ENCODE measurements at places on chromosomes 5 and 9.

- peak; percentile 34 for DNase-seq
Measured at GRCh38 chr5:76583163-76584047, 39.8 kb downstream of the F2RL2 start.

DNA sequence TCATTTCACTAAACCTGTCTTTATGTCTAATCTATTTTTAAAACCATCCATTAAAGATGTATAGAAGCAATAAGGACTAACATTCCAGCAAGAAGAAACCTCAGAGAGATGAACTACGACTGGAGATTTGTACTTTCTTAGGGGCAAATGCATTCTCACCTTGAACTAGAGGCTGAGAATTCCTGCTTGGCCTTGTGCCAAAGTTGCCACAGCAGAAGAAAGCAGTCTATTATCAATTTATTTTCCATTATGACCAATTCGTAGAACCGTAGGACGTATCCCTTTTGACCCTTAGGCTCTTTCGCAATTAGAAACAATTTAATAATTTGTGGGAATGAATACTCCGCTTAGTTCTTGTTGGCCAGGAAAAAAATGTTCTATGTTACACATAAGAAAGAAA, 1647.4 kb upstream of the CDH9 start:
- no peak for DNase-seq

DNA sequence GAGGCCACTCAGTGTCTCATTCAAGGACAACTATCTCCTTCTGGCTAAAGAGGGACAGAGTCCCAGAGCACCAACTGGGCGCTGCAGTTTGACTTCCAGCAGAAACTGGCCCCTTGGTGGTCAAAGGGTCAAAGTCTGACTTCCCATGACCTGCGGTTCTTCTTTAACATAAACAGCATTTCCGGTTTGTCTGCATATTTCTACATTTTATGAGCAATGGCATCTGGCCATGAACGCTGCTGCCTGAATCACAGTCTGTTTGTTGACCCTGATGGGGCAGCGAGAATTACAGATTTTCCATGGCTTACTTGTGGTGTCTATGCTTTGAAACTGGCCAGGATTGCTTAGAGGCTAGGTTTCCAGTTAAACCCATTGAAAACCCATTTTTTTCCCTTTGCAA, 1.3 kb downstream of the TNFSF15 start:
- DNase-seq, result peak; percentile 83

GRCh38 chr5:145598184-145598583, 237.0 kb downstream of the PRELID2 start:
- no peak for DNase-seq

- DNase-seq, result peak; percentile 3
Measured at GRCh38 chr5:74164725-74165235, 475.7 kb downstream of the ENC1 start.

GRCh38 chr5:176360894-176361436, 599 bp downstream of the KIAA1191 start:
- peak; percentile 19 for DNase-seq

GRCh38 chr5:14806456-14806855, 65.1 kb downstream of the ANKH start:
- DNase-seq, result peak; percentile 99

- peak; percentile 17 for DNase-seq
Measured at GRCh38 chr5:107809201-107810034, 138.7 kb upstream of the EFNA5 start.

GRCh38 chr9:97958812-97959511, 21.0 kb upstream of the HEMGN start:
- DNase-seq, result peak; percentile 57

DNA sequence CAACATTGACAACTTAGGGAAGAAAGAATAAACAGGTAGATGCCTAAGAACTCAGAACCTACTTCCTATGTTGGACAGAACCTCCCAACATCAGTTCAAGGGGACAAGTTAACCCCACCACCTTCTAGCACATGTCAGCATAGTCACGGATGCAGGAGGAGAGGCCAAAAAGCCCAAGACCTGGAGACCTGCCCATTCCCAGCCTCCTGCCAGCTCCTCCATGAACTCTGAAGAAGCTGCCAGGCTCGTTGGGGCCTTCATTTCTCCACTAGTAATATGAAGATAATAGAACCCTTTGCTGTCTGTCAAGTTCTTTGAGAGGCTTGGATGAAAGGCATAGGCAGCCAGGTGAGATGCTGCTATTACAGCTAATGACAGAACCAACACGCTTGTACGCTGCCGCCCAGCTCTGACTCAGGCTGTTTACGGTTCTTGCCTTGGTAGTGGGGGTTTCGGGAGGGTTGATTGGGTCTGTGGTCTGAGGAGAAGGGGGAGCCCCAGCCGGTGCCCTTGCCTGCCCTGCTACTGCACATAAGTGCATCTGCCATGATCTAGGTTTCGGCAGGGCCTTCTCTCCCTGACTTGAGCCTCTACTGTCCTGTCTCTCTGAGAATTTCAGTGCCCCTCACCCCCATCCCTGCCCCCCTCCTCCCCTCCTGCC, 82.2 kb downstream of the NRG2 start:
- no peak for DNase-seq

All from foreskin fibroblast (primary cell).